ENCODE measurements at places on chromosomes 2 and 18.

DNA sequence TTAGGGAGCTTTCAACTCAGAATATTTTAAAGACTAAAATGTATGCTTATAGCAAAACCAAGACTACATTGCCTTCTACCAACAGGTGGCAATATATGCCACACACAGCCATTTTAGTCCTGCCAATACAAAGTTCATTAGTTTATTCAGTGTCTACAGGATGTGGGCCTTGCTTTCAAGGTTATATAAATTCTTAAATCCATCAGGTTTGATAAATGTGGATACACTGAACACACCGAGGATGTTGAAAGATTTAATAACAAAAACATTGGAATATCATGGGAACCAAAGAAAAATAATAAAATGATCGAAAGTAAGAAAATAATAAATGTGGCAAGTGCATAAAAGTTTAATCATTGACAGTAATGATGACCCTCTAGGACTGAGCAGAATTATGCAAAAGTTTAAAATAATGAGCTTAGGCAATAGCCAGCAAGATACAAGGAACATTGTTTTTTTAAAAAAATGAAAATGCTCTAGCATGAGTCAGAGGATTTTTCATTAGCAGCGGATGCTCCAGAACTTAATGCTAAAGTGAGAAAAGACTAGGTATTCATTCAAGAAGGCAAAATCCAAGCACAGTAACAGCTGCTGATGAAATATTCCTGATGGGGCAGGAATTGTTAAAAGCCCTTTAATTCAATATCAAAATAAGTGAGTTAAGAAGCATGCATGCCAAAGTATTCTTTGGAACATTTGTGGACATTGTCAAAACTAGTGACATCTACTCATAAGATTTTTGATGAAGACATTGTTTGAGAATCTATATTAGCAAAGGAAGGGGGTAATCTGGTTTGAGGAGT, 14.2 kb downstream of the SCN9A start:
- H3K4me3 ChIP-seq: no peak overlapping the region
- DNase-seq: no peak
- no peaks in the 10 kb centered on the region for H3K27me3 ChIP-seq
- H3K4me1 ChIP-seq: no peaks in the 10 kb centered on the region
- H3K36me3 ChIP-seq: no peaks in the 10 kb centered on the region

GRCh38 chr18:35862119-35862640, 110.3 kb upstream of the RMP24 start:
- H3K4me1 ChIP-seq: peaks cover 12% of the 10 kb centered on the region
- DNase-seq: no peak

DNA sequence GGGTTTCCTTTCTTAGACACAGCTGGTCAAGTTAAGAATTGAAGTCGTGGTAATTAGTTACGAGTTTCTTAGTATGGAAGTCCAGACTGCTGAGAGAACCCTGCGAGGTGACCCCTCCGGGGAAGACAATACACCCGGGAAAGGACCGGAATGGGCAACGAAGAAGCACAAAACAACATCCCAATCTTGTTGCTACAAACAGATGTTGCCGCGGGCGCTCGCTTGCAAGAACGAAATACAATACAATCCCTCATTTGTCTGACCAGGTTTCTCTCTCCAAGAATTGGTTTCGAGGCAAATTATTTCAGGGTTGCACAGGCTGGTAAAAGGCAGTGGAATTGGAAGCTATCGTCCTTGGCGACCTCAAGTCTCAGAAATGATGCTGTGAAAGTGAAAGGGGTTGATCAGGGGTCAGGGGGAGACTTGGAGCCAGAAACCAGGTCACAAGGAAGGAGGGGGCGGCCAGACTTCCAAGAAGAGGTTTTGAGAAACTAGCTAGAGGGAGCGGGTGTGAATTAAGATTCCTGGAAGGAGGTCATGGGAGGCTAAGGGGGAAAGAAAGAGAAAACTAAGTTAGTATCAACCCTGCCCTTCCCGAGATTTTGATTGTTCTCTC, 401.9 kb downstream of the HRH4 start:
- H3K27ac ChIP-seq: no peak overlapping the region
- DNase-seq: no peak
- H3K4me3 ChIP-seq: no peak overlapping the region
- H3K4me1 ChIP-seq: no peaks in the 10 kb centered on the region
- no peaks in the 10 kb centered on the region for H3K27me3 ChIP-seq

- H3K4me3 ChIP-seq: no peak overlapping the region
- peak overlapping the region; percentile 43 for H3K27ac ChIP-seq
- H3K4me1 ChIP-seq: no peaks in the 10 kb centered on the region
- no peak for DNase-seq
- no peaks in the 10 kb centered on the region for H3K36me3 ChIP-seq
- no peaks in the 10 kb centered on the region for H3K27me3 ChIP-seq
Measured at GRCh38 chr18:35389095-35389618, 12.0 kb upstream of the ZNF396 start.

DNA sequence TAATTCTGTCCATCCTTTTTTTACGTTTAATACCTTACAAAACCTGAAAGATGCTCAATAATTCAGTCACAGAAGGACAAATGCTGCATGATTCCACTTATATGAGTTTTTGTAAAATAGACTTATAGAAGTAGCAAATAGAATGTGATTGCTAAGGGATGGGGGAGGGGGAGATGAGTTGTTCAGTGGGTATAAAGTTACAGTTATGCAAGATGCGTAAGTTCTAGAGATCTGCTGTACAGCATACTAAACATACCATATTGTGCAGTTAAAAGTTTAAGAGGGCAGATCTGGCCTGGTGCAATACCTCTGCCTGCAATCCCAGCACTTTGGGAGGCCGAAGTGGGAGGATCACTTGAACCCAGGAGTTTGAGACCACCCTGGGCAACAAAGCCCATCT, 78.8 kb downstream of the TET3 start:
- no peaks in the 10 kb centered on the region for H3K36me3 ChIP-seq
- H3K4me3 ChIP-seq: no peak overlapping the region
- H3K4me1 ChIP-seq: no peaks in the 10 kb centered on the region
- no peaks in the 10 kb centered on the region for H3K27me3 ChIP-seq
- no peak for DNase-seq

- H3K36me3 ChIP-seq: no peaks in the 10 kb centered on the region
- H3K4me1 ChIP-seq: no peaks in the 10 kb centered on the region
- DNase-seq: no peak
- H3K27me3 ChIP-seq: no peaks in the 10 kb centered on the region
- no peak overlapping the region for H3K4me3 ChIP-seq
Measured at GRCh38 chr2:133097666-133098065, 427.7 kb upstream of the LYPD1 start.

GRCh38 chr2:108616751-108617161, 82.5 kb downstream of the LIMS1 start:
- H3K4me3 ChIP-seq: no peak overlapping the region
- peak overlapping the region; percentile 51 for H3K27ac ChIP-seq
- H3K4me1 ChIP-seq: peaks cover 76% of the 10 kb centered on the region
- no peak for DNase-seq
- H3K27me3 ChIP-seq: no peaks in the 10 kb centered on the region

GRCh38 chr2:119856469-119856901, 96.8 kb downstream of the PTPN4 start:
- no peak for DNase-seq
- no peaks in the 10 kb centered on the region for H3K27me3 ChIP-seq
- H3K4me1 ChIP-seq: no peaks in the 10 kb centered on the region

GRCh38 chr2:229749779-229750178, 35.4 kb upstream of the DNER start:
- H3K36me3 ChIP-seq: no peaks in the 10 kb centered on the region
- H3K27me3 ChIP-seq: no peaks in the 10 kb centered on the region
- no peak for DNase-seq
- H3K4me1 ChIP-seq: no peaks in the 10 kb centered on the region
- no peak overlapping the region for H3K27ac ChIP-seq

- H3K27ac ChIP-seq: no peak overlapping the region
- no peaks in the 10 kb centered on the region for H3K36me3 ChIP-seq
- no peaks in the 10 kb centered on the region for H3K27me3 ChIP-seq
- H3K4me3 ChIP-seq: no peak overlapping the region
Measured at GRCh38 chr2:102258025-102258385, 53.4 kb upstream of the IL1RL1 start.

DNA sequence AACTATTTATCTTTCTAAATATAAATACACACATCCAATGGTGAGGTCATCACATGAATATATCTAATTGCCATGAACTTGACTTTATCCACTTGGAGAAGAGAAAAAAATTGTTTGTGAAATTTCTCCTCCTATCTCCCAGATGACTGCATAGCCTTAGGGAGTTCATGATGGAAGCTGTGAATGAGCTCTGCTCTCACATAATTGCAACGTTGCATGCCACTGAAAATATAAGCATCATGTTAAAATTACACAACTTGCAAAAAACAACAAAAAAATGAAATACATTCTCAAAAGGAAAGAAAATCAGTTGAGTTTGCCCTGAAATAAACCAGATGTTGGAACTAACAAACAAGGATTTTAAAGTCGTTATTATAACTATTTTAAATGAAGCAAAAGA, 50.6 kb upstream of the OSR1 start:
- H3K36me3 ChIP-seq: no peaks in the 10 kb centered on the region
- no peaks in the 10 kb centered on the region for H3K4me1 ChIP-seq

DNA sequence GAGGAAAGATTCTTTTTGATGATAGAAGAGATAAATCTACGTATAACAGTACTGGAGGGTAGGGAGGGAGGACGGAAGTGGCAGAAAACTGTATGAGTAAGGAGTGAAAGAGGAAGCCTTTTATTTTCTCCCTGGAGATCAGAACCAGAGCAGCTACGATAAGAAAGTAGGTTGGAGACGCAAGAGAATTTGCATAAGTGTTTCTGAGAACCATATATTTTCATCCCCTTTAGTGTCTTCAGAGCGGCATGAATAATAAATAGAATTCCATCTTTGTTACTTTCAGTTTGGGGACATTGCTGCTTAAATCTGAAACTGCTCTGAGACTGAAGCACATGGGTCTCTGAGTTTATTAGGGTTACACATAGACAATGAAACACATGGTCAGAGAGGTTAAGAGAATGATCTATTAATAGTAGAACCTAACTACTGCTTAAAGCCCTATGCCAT, 230.2 kb upstream of the TNP1 start:
- peaks cover 27% of the 10 kb centered on the region for H3K4me1 ChIP-seq
- H3K27ac ChIP-seq: peak overlapping the region; percentile 49
- H3K36me3 ChIP-seq: no peaks in the 10 kb centered on the region
- DNase-seq: no peak
- H3K27me3 ChIP-seq: no peaks in the 10 kb centered on the region
- H3K4me3 ChIP-seq: peak overlapping the region; percentile 16

GRCh38 chr18:37482002-37482401, 83.6 kb downstream of the CELF4 start:
- no peak overlapping the region for H3K4me3 ChIP-seq
- peaks cover 28% of the 10 kb centered on the region for H3K27me3 ChIP-seq
- H3K4me1 ChIP-seq: peaks cover 12% of the 10 kb centered on the region
- no peak for DNase-seq

DNA sequence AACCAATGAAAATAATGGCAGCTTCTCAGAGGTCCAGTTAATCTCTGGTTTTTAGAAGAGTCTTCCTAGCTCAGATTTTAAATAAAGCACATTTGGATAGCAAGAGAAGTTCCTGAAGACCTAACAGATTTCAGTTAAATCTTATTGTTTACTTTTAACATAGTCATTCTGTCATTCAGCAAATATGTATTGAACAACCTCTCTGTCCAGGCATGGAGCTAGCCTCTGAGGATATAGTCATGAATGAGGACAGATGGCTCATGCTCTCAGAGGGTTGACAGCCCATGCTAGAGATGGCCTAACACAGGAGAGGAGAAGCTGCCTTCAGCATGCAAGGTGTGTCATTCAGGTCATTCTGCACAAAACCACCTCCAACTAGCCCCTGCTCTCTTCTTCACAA, 6.2 kb downstream of the CCBE1 start:
- H3K27me3 ChIP-seq: no peaks in the 10 kb centered on the region
- DNase-seq: no peak
- peaks cover 44% of the 10 kb centered on the region for H3K4me1 ChIP-seq
- peak overlapping the region; percentile 86 for H3K27ac ChIP-seq
- H3K36me3 ChIP-seq: no peaks in the 10 kb centered on the region
- no peak overlapping the region for H3K4me3 ChIP-seq

DNA sequence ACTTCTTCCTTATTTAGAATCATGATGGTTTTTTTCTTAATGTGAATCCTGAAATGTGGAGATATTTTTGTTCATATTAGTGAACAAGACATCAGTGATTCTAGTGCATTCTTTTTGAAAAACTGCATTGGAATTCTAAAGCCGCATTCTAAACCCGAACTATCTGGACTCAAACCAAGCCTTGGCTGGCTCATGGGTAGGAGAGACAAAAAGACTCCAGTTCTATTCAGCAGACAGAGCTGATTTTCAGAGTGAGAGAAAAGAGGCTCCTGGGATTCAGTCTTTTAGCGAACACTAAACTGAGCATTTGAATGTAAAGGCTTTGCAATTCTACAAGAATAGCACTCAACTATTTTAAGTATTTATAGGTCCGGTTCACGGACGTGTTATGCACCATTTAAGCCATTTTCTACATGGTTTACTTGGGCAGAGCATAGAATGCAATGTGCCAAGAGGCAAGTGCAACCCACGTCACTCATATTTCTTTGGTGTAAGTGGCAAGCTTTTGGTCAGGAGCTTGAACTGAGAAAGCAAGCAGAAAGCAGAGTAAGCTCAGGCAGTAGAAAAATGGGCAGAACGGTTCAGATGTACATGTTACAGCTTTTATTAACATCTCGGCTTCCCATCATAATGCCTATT, 227.3 kb upstream of the RAB12 start:
- no peak overlapping the region for H3K27ac ChIP-seq
- no peak overlapping the region for H3K4me3 ChIP-seq
- no peaks in the 10 kb centered on the region for H3K4me1 ChIP-seq
- no peaks in the 10 kb centered on the region for H3K27me3 ChIP-seq
- H3K36me3 ChIP-seq: peaks cover 29% of the 10 kb centered on the region
- no peak for DNase-seq

GRCh38 chr2:101781791-101782426, 84.4 kb downstream of the MAP4K4 start:
- H3K4me1 ChIP-seq: no peaks in the 10 kb centered on the region
- H3K27me3 ChIP-seq: no peaks in the 10 kb centered on the region
- no peak overlapping the region for H3K27ac ChIP-seq
- no peak for DNase-seq
- H3K4me3 ChIP-seq: no peak overlapping the region
- no peaks in the 10 kb centered on the region for H3K36me3 ChIP-seq

DNA sequence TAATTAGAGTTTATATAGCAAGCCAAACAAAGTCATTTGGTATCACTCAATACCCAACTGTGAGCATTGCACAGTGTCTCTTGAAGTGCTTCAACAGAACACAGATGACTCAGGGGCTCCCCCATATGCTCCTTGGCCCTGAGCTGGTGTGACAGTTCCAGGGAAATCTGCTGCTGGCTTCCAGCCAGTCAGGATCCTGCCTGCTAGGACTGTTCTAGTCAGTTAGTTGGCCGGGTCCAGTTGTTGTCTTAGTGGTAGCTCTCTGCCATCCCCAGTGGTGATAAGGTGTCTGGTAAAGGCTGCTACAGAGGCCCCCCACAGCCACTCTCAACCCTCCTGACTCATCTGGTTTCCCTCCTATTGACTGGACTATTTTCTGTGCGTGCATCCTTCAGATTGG, 100.3 kb downstream of the IRS1 start:
- no peaks in the 10 kb centered on the region for H3K4me1 ChIP-seq
- no peaks in the 10 kb centered on the region for H3K27me3 ChIP-seq
- peak overlapping the region; percentile 49 for H3K27ac ChIP-seq
- DNase-seq: peak; percentile 90

- no peaks in the 10 kb centered on the region for H3K36me3 ChIP-seq
- no peak overlapping the region for H3K4me3 ChIP-seq
- no peak for DNase-seq
- no peaks in the 10 kb centered on the region for H3K27me3 ChIP-seq
- no peaks in the 10 kb centered on the region for H3K4me1 ChIP-seq
- H3K27ac ChIP-seq: no peak overlapping the region
Measured at GRCh38 chr2:235511751-235512698, 18.2 kb downstream of the AGAP1 start.

GRCh38 chr18:39958876-39959275, 1996.2 kb upstream of the PIK3C3 start:
- no peak overlapping the region for H3K27ac ChIP-seq
- H3K36me3 ChIP-seq: no peaks in the 10 kb centered on the region
